Muscle of back (tissue), 13 donors: ENCODE measurements at places on chromosomes 4 and X.

DNA sequence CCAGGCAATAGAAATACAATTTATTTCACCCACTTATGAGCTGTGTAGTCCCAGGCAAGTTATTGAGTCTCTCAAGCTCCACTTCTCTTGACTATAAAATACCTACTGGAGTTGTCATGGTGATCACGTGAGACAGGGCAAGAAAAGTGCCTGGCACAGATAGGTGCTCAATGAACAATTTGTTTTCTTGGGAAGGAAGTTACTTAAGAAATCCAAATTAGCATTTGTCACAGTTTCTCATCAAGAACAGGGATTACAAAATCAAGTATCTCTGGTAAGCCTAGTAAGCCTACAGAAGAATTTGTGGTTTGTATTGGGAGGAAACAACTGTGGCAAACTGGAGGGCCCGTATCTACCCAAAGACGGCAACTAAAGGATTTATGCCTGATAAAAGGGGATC, 37.5 kb upstream of the RASGEF1B start:
- DNase-seq, result no peak

DNA sequence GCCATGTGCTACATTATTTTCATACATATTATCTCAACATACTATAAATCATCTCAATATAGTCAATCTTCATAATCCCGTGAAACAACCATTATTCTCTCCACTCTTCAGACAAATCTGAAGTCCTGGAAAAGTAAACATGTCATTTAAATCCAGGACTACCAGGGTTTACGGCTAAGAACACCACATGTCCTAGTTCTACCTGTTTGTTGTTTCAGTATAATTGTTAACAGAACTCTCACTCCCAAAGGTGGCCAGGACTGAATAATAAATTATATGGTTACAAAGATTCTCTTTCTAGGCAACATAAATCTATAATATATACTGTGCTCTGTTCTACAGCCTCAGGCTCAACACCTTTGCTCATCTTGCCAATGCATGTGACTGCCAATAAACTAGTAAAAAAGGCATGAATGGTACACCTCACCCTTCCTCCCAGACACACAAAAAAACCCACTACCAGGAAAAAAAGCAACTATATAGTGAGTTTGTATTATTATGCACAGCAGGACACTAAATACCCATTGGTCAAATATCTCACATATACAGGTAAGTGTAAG, 20.1 kb downstream of the EIF4E start:
- no peak for DNase-seq

GRCh38 chr4:89411539-89412309, 104.1 kb upstream of the GPRIN3 start:
- peak; percentile 24 for DNase-seq

DNA sequence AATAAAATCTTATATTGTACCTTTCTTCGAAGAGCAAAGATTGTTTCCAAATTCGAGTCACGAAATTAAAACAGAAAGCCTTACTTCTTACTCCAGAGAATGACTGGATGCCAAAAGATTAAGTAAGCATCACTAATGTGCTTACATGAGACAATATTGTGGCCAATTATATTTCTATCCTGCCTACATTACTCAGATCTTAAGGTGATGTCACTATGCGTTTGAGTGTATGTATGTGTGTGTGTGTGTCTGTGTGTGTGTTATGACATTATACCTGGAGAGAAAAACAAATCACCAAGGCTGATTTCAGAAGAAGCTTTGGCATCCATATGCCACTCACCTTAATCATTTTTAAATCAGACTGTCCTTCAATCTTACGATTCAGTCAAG, 556.3 kb downstream of the PPARGC1A start:
- DNase-seq, result peak; percentile 17

GRCh38 chr4:1396806-1397455, 9.3 kb downstream of the NKX1-1 start:
- DNase-seq, result no peak

- no peak for DNase-seq
These were observed 99.4 kb upstream of the ATXN3L start for GRCh38 chrX:13419276-13419675.

DNA sequence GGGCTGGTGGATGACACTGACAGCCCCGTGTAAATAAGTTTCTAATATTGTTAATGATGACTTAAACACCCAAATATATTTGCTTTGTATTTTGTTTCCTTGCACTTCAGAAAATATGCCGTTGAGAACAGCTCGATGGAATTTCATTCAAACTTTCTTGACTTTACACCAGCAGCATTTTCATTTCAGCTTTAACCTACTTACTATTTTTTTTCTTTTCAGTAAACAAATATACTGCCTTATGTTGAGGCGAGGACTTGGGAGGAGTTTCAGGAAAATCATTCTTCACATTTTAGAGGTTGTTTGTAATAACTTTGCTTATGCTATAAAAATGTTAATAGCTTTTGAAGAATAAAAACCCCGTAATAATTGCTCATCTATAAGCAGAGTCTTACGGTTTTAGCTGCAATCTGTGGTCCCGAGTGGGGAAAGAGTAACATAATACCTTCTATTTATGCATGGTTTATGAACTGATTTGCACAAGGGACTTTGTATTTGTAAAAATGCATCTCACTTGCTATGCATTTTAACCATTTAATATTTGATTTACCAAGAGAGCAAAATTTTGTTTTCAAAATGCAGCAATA, 14.1 kb upstream of the TENM3 start:
- no peak for DNase-seq

DNA sequence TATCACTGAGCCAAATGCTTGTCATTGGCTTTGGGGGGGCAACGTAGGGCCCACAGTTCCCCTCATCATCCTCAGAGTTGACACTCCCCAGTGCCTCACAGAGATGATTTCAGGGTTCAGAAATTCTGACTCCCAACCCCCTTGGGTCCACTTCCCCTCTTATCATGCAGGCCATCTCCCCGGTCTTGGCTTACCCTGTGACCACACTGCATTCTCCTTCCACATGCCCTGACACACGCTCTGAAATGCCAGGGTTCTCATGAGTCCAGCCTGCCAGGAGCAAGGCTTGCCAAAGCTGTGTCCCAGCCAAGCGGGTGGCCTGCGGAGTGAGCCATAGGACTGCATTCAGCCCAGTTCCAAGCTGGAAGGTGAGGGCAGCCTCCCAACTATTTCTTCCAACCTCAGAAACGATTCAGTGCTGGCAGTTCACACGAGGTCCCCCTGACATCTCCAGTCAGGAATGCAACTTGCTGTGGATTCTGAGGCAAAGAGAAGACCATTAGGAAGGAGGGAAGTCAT, 101.2 kb downstream of the SMIM20 start:
- peak; percentile 76 for DNase-seq
